ENCODE measurements at places on chromosomes 3 and 15.

- DNase-seq: no peak
Measured at GRCh38 chr3:188345223-188345622, 191.3 kb downstream of the LPP start.

DNA sequence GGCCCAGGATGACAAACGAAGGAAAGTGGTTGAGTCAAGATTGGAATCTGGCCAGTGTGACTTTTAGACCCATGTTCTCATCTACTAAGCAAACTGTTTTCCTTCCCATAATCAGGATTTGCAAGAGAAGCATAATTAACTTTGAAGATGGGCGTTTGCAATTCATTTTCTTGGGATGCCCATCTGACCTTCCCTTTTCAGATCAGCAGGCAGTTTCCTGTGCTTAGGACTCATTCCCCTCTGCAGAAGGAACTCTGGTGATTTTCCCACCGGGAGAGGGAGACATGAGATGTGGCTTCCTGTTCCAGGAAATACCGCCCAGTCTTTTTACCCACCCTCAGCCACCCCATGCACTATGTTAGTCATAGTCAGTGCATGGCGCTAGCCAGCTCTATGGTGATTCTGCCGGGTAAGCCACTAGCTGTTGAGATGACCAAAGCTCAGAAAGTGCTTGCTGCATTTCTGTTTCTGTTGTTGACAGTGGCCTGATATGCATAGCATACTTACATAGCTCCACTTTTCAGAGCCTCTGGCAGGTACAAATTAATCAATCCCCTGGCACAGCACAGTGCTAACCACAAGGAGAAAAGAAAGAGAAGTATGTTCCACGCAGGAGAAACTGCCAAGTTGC is 129.4 kb downstream of the VGLL4 start:
- no peak for DNase-seq

- no peak for DNase-seq
Measured at GRCh38 chr15:92462424-92463125, 68.9 kb downstream of the ST8SIA2 start.

- no peak for DNase-seq
Measured at GRCh38 chr3:138222942-138223287, 35.8 kb downstream of the ARMC8 start.

- no peak for DNase-seq
Measured at GRCh38 chr3:173135059-173135458, 6.0 kb downstream of the SPATA16 start.

GRCh38 chr15:68177742-68178141 is 27.4 kb downstream of the CALML4 start:
- DNase-seq: no peak
